ENCODE measurements at places on chromosomes 12 and 14.

DNA sequence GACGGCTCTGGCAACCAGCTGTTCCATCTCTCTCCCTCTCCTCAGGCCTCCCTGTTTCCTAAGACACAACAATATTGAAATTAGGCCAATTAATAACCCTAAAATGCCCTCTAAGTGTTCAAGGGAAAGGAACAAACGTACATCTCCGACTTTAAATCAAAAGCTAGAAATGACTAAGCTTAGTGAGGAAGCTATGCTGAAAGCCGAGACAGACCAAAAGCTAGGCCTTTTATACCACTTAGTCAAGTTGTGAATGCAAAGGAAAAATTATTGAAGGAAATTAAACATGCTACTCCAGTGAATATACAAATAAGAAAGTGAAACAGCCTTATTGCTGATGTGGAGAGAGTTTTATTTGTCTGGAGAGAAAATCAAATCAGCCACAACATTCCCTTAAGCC lies 61.8 kb upstream of the CATSPERB start:
- no peak for DNase-seq

DNA sequence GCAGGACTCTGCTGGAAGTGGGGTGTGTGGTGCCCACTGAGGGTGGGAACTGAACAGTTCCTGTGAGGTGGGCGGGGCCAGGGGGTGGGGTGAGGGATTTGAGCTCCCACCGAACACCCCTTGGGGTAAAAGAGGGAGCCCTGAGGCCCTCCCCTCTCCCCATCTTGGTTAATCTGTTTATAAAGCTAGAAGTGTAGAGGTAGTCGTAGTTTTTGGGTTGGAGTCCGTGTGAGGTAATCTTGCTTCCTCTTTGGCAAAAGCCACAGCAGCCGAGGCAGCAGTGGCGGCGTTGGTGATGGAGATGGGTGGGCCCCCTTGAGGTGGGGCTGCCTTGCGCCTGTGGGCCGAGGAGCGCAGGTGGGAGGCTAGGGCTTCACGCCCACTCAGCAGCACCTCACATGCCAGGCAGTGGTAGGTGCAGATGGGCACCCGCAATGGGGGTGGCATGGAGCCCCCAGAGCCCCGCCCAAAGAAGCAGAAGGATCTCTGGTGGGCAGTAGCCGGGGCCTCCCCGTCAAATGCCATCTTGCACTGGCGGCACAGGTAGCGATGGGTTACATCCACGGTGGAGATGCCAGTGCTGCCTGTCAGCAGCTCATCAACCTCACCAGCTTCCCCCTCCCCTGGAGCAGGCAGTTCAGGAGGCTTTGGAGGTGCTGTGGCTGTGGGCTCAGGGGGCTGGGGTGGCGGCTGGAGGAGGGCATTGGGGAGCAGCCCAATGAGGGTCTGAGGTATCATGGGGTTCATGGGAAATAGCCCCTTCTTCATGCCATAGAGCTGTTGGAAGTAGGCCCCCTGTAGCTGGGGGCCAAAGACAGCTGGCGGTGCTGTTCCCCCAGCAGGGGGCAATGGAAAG lies 29.6 kb downstream of the ZFHX2 start:
- DNase-seq = no peak

DNA sequence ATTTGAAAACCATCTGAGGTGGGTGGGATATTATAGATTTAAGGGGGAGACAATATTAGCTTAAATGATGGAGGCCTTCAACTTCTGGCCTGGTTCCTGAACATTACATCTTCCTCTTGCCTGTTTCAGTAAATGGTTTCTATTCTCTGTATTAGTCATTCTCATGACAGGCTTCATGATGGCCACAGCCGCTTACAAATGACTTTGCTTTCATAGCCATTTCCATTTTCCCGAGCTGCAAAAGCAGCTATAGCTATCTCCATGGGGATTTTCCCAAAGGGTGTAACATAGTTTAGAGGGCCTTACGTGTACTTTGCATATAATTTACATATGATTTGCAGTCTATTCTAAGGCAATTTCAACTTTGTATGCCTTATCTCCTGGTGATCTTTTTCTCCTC lies 121.8 kb downstream of the NRXN3 start:
- DNase-seq = no peak

DNA sequence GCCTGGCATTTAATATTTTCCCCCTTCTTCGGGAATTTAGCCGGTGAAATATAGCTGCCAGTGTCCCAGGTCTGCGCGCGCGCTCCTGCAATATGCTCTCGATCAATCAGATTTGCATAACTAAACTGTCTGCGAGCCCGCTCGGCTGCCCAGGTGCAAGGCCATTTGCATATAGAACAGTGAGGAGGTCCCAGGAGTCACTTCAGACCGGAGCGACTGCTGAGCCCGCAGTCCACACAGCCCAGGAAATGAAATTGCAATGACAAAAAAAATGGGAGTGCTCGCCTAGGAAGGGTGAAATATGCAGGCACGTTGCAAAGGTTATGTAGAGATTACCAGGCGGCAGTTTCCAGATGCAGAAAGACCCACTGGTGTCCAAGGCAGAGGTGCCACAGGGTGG lies 228.5 kb downstream of the VRK1 start:
- DNase-seq = no peak

- no peak for DNase-seq
Measured at GRCh38 chr12:67035121-67035520, 234.0 kb upstream of the CAND1 start.

GRCh38 chr12:124130691-124131591 lies 157.9 kb downstream of the ZNF664 start:
- DNase-seq = no peak

GRCh38 chr14:19800282-19801117 lies 3.1 kb upstream of the OR4N2 start:
- DNase-seq = no peak

- no peak for DNase-seq
Measured at GRCh38 chr12:30617346-30618016, 78.2 kb downstream of the IPO8 start.

DNA sequence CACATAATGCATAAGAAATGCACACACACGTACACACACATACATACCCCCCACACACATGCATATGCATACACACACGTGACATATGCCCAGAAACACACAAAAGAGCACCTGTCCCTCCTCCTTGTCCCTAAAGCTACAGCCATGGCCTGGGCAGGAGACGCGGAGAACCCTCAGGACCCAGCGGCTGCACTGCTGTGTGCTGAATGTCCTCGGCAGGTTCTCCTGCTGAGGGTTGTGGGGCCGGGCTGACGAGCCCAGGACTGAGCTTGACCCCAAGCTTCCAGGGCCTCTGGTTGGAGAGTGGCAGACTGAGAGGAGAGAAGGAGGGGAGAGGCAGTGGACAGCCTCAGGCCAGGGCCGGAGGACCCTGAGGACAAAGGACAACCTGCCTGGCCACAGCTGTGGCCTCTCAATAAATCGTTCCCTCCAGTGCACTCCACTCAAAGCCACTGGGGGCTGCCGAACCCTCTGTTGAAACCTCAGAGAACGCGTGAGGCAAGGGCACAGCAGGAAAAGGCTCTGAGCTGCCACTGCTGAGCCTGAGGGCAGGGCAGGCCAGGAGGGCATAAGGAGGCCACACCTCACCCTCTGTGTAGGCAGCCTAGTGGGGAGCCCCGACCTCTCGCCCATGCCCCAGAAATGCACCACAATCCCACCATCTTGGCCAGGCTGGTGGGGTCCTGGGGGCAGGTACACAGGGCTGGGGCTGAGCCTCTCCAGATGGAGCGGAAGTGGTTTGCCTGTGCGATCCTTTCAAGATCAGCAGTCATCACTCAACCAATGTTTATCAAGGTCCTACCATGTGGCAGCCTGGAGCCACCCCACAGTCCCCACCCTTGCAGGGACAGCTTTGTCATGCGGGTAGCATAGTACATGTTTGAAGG lies 3.1 kb downstream of the CACNA2D4 start:
- DNase-seq = no peak

GRCh38 chr12:76881142-76881541 lies 2.3 kb upstream of the CSRP2 start:
- DNase-seq = no peak

DNA sequence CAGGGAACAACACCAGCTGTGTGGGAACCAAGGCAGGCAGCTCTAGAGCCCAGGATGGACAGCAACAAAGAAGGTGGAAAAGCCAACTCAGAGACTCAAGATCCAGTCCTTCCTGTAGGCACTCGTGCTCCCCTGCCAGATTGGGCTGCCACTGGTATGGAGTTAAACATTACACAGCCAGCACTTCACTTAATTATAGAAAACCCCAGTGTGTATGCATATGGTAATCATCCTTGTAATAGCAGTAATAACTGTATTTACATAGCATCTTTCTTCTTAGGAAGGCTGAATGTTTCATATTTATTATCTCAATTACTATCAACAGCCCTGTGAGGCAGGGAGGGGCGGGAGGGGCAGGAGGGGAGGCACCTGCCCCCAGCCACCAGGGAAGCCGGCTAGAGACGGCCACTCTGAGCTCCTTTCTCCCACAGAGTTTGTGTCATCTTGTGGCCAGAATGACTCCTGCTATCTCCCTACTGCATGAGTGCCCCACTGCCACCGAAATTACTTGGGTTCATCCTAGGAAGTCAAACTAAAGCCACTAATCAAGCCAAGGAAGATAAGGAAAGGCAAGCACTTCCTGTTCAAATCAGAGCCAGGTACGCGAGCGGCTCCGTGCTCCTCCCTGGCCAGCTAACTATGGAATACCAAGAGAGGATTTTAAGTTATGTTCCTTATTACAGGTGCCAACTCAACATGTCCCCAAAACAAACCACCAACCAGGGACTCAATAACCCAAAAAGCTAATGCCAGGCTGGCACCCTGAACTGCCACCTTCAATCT lies 15.7 kb upstream of the RAB35 start:
- DNase-seq = no peak

GRCh38 chr12:94101738-94102660 lies 46.4 kb upstream of the PLXNC1 start:
- peak; percentile 77 for DNase-seq

GRCh38 chr14:94338023-94338422 lies 14.9 kb upstream of the SERPINA6 start:
- no peak for DNase-seq

DNA sequence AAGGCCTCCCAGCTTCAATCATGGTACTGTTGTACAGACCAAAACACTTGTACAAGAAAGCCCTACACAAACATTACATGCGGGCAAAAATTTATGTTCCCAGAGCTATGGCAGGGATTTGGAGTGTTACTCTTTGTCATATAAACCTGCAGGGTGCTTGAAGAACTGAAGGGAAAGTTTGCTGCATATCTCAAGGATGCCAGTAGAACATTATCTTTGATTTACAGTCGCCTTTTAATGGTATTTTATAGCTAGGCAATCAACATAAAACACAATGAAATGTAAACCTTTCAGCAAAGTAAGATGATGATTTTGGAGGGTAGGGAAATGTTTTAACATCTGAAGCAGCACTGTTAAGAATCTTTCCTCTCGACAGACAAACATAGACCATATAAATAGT lies 305.6 kb downstream of the KCNH5 start:
- no peak for DNase-seq

DNA sequence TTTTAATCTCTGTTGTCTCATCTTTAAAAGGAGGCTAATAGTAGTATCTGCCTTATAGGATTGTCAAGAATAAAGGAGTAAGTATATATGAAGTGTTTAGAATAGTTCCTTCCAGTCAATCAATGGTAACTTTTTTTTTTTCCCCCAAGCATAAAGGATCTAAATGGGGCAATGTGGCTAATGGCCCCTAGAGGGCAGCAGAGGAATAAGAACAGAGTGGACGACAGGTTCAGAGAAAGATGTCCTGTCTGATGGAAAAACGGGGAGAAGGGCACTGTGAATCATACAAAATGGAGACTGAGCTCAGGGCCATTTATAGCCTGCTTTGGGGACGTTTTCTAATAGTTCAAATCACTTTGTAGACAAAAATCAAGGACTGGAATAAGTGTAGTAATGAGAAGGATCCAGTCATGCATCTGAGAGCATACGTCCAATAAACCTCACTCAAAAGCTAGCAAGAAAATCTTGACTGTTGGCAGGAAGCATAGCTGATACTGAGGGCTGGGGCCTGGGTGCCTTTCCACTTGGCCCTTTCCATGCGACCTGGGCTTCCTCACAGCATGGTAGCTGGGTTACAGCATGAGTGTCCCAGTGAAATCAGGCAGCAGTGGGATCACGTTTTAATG lies 51.3 kb downstream of the IFNG-AS1 start:
- peak; percentile 38 for DNase-seq

GRCh38 chr12:19088606-19089005 lies 40.9 kb upstream of the PLEKHA5 start:
- DNase-seq = no peak

GRCh38 chr14:100470523-100470897 lies 116.7 kb downstream of the BEGAIN start:
- DNase-seq = no peak

- no peak for DNase-seq
Measured at GRCh38 chr12:94326727-94327126, 132.9 kb downstream of the CEP83 start.

GRCh38 chr14:87615047-87615446 lies 377.9 kb downstream of the GALC start:
- DNase-seq = no peak

- DNase-seq = no peak
Measured at GRCh38 chr12:121719926-121720414, 7.4 kb downstream of the TMEM120B start.

DNA sequence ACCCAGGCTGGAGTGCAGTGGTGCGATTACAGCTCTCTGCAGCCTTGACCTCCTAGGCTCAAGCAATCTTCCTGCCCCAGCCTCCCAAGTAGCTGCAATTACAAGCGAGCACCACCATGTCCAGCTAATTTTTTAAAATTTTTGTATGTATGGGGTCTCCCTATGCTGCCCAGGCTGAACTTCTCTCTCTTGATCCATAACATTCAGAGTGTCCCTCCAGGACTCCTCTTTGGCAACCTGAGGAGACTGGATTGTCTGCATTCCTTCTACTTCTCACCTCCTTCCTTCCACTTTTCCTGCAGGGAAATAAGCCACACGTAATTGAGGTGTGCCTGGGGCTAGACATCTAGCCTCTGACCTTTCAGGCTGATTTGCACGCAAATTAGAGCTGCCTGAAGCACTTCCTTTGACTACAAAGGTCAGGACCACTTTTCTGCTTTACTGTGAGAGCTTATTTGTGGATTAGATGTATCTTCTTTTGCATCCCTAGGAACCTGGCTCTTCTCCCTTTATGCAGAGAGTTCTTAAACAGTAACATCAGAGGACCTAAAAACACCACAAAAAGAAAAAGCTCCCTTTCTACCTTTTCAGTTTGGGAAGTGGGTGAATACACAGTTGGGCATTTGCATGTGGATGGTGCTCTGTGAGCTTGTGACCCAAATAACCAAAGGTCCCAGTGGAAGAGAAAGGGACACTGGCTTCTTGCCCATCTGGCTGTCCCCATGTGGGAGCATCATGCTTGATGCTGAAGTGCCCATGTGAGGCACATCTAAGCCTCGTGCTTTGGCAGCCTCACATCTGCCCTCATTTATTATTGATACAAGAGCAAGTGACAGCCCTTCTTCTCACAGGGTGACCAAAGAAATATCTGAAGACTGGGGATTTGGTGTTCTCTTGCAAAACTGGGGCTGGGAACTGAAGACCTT lies 33.5 kb downstream of the PYGL start:
- DNase-seq = no peak

DNA sequence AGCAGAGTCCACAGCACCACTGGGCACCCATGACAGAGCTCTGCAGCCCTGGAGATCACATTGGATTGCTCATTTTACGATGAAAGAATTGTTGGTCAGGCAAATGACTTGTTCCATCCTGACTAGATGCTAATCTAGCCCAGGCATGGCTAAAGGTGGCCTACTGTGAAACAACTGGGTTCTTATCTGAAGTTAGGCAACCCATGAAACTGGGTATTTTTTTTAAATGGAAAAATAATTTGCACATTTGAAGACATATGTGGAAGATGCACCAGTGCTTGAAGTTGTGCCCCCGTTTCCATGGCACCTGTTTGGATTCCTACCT lies 8.3 kb downstream of the PYGL start:
- DNase-seq = no peak

- DNase-seq = no peak
Measured at GRCh38 chr12:114868995-114869834, 185.2 kb upstream of the TBX3 start.
